ENCODE measurements at places on chromosomes 16 and 17.

GRCh38 chr16:89556750-89557689, 3.5 kb upstream of the RPL13 start:
- DNase-seq: peak; percentile 76

DNA sequence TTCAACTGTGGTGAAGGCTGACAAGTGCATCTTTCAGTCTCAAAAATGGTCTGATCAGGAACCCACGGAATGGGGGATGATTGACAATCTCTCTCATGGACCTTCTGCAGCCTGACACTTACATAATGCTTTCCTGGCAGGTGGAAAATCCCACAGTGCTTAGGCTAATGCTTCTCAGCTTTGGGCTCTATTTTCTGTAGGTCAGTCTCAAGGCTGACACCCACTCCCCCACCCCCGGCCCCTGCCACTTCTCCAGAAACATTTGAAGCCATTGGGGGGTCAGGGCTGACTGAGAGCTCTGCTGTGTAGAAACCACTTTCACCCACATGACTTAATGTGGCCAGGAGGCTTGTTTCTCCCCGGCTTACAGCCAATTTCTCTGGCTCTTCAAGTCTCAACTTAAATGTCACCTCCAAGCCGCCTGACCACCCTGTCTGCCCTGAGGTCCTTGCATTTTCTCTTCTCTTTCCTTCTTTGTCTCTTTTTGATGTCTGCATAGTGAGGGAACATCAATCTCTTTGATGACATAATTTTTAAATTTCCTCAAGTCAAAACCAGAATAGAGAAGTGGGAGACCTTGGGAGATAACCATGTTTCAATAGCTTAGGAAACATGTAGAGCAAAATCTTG, 16.7 kb upstream of the IRF8 start:
- DNase-seq: no peak

DNA sequence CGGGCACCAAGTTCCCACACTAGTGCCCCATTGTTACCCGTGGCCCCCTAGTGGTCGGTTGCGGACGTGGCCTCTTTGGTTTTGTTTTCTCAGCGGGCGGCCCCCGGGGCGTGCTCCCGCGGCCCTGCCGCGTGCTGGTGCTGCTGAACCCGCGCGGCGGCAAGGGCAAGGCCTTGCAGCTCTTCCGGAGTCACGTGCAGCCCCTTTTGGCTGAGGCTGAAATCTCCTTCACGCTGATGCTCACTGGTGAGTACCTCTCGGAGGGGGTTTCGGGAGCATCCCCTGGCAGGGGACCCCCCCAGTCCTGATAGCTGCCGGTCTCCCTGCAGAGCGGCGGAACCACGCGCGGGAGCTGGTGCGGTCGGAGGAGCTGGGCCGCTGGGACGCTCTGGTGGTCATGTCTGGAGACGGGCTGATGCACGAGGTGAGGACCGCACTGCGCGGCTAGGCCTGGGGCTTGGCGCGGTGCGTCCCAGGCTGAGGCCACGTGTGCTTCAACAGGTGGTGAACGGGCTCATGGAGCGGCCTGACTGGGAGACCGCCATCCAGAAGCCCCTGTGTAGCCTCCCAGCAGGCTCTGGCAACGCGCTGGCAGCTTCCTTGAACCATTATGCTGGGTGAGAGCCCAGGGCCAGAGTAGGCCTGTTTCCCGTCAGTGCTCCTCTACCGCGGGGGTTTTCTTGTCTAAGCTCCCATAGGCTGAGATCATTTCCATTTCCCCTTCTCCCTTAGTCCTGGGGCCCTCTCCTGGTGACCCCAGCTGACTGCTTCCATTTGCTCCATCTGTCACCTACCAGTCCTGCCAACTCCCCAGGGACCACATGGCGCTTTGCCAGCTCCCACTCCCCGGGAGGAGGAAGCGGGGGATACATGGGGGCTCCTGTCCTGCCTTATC, 1.7 kb downstream of the SPHK1 start:
- DNase-seq: peak; percentile 81

- no peak for DNase-seq
Observed at GRCh38 chr17:82619641-82620040, 28.6 kb downstream of the WDR45B start.

DNA sequence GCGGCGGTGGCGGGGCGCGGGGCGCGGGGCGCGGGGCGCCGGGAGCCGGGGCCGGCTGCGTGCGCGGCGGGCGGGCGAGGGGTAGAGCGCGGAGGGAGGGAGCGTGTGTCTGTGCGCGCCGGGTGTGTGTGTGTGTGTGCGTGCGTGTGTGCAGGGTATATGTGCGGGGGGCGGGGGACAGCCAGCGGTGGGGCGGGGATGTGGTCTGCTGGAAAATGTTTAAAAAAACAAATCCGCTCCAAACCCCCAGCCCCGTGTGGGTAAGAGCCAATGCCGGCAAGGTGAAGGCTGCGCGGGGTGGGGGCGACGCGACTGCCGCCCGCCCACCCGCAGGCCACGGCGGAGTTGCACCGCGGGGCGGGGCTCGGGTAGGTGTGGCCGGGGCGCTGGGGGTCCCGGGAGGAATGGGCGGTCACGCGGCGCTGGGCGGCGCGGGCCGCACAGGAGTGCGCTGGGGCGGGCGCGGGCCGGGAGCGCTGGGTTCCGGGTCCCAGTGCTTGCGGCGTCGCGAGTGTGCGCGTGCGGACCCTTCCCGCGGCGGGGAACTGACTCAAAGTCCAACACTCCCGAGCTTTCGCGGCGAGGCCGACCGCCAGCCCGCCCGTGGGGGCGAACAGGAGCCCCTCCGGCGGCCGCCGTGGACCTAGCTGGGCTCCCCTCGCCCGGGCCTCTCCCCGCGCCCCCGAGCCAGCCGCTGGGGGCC, at the start of gene CYGB:
CYGB (minus strand) TSS at position 132 of the 703 bp plus-strand sequence. CDS start 167 bp downstream, outside the sequence.
- no peak for DNase-seq

- no peak for DNase-seq
Observed at GRCh38 chr17:8397636-8398035, at the start of gene RNF222. Gene RNF222 (minus strand): TSS chr17:8397827. CDS start chr17:8393461, 4,366 bp downstream.

GRCh38 chr17:49624896-49625295, 49.2 kb downstream of the NXPH3 start:
- DNase-seq: no peak

DNA sequence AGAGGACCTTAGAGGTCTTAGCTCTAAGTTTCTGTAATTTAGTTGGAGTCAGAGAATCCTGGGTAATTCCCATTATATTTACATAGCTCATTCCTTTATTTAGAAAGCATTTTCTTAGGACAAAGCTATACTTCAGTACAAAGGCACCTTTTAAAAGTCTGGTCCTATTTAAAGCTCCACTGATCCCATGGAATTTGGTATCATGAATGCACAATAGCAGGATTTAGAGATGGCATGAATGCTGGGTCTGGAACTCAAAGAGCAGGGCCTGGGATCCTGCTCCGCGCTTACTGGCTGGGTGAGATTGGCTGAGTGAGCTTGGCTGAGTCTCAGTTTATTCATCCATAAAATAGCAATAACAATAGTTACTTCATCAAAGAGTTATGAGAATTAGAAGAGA, 4.8 kb downstream of the KRT23 start:
- DNase-seq: no peak

- DNase-seq: peak; percentile 20
Observed at GRCh38 chr17:7587420-7588151, 2.3 kb downstream of the SOX15 start.

DNA sequence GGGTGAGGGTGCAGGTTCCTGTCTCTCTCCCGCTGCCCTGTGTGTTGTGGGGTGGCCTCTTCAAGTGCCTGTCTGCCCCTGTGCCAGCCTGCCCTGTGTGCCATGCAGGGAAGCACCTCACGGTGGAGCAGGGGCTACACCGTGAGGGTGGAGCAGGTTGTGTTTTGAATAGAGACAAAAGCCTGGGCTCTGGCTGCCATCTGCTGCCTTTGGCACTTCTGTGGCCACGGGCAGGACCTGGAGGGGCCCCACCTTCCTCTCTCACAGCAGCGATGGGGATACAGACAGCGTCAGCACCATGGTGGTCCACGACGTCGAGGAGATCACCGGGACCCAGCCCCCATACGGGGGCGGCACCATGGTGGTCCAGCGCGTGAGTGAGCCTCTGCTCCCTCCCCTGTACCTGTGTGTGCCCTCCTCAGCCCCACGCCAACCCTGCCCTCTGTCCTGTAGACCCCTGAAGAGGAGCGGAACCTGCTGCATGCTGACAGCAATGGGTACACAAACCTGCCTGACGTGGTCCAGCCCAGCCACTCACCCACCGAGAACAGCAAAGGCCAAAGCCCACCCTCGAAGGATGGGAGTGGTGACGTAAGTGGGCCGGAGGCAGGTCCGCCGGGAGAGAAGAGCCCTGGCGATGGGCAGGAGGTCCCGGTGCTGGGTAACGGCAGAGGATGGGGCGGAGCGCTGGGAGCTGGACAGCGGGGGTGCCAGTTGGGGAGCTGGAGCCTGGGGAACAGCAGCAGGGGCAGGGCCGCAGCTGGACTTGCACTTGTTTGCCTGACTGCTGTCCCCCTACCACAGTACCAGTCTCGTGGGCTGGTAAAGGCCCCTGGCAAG, 5.4 kb upstream of the C17orf107 start:
- DNase-seq: no peak

- no peak for DNase-seq
Observed at GRCh38 chr16:23561586-23561985, 4.1 kb downstream of the UBFD1 start.

DNA sequence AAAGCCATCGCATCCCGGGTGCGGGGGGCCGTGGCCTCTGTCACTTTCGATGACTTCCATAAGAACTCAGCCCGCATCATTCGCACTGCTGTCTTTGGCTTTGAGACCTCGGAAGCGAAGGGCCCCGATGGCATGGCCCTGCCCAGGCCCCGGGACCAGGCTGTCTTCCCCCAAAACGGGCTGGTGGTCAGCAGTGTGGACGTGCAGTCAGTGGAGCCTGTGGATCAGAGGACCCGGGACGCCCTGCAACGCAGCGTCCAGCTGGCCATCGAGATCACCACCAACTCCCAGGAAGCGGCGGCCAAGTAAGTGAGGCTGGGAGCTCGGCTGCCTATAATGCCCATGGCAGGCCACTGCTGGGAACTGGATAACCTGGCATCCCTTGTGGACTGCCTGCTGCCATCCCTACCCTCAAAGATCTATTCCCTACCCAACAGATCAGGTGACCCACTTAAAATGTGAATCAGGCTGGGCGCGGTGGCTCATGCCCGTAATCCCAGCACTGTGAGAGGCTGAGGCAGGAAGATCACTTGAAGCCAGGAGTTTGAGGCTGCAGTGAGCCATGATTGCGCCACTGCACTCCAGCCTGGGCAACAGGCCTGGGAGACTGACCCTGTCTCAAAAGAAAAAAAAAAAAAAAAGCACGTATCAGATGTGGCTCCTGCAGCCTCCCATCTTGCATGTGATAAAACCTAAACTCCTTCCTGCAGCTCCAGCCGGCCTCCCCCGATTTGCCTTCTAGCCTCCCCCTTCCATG, 18.3 kb downstream of the CDIPT start:
- DNase-seq: no peak

DNA sequence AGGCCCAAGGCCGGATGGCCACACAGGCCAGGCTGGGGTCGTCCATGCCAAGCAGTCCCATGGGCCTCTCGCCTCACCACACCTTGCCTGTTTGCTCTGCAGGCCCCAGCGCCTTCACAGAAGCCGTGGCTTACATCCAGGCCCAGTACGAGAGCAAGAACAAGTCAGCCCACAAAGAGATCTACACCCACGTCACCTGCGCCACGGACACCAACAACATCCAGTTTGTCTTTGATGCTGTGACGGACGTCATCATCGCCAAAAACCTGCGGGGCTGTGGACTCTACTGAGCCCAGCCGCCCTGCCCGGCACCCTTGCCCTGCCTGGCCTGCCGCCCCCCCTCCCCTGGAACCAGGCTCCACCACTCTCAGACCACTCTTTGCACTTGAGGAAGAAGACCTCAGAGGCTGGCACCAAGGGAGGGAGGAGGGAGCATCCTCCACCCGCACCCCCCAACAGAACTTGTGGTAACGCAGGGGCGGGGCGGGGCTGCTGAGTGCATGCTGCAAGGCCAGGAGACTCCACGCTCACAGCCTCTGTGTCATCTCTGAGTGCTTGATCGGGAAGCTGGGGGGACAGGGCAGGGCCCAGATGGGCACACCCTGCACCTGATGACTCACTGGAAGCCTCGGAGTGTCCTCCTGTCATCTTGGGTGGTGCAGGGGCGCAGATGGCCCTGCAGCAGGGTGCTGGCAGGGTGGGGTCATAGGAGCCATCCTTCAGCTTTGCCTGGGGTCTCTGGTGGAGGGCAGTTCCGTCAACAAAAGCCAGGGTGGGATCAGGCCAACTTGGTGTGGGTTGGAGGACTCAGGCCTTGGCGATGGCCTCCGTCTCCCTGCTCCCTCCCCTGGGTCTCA, 81.5 kb downstream of the AMFR start:
- no peak for DNase-seq

DNA sequence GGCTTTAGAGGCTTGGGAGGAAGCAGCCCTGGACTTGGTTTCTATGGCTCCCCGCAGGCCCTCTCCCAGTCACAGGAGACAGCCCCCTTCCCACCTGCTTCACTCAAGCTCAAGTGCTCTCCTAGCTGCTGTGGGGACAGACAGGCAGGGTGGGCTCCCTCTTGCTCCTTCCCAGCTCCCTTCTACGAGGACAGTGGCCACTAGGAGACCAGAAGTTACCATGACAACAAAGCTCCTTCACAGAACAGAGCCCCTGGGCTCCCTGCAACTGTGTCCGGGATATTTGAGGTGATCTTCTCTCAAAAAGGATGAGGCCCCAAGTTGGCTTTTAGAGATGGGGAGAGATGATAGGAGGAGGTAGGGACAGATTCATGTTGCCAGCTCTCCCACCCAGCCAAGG, 116.3 kb downstream of the AMFR start:
- DNase-seq: no peak

DNA sequence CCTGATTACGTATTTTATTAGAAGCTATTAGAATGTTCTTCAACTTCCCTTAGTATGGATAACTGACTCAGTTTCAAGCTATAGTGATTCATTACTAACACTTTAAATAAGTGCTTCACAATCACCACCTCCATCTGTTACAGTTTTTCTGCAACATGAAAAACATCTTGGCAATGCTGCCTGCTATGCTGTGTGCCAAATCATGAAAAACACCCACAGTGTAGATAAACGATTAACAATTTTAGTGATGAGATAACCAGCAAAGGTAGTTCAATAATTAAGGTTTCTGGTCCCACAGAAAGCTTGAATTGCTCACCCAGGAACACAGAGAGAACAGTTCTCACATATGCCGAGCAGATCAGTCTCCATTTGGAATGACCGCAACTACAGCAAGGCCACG, 51.4 kb upstream of the SLC25A19 start:
- no peak for DNase-seq

DNA sequence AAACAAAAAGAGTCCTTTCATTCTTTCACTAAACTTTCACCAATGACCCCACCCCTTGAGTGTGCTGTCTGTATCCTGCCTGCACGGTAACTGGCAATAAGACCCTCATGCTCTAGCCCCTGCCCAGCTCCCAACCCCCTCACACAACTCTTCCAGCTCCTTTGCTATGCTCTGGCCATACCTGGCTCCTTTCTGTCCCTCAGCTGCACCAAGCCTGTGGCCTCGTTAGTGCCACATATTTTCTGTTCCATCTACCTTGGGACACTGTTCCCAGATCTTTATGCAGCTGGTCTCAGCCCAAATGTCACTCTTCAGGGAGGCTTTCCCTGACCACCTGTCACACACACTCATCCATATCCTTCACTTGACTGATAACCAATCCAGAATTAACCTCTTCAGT, 47.3 kb downstream of the C16orf82 start:
- no peak for DNase-seq

GRCh38 chr17:64218066-64218465, 45.0 kb downstream of the TEX2 start:
- DNase-seq: peak; percentile 36

- DNase-seq: peak; percentile 72
Observed at GRCh38 chr16:81745704-81746558, 33.2 kb upstream of the PLCG2 start.

GRCh38 chr17:29789196-29790170, 140.5 kb downstream of the SSH2 start:
- no peak for DNase-seq

GRCh38 chr16:82152196-82152595, 17.8 kb downstream of the MPHOSPH6 start:
- DNase-seq: no peak
